Ureter (tissue), 1 donor: ENCODE measurements at places on chromosomes 3 and 15. TPM values are rescaled to one million over a fixed set of nuclear protein-coding genes. Genes with fewer than 3 reads are reported as not detected.

- DNase-seq, result no peak
These were observed 58.1 kb upstream of the P3H2 start for GRCh38 chr3:190178779-190179178.

DNA sequence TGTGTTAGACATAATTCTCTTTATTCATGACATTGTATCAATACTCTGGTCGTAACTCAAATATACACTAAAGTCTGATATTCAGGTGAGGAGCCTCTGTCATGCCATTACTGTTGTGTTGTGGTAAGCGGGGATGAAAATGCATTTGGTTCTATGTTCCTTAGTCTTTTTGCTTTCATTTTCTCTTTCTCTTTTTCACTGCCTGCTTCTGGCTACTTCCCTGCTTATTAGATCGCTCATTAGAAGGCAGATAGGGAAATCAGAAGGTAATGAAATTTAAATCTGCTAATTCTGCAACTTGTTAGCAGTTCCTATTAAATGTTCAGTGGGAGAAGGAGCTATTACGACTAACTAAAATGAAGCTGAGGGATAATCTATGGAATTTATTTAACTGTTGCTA is 345.0 kb downstream of the GRM7 start:
- DNase-seq, result no peak

Gene RAB8B
- total RNA-seq, result 54.1 TPM

DNA sequence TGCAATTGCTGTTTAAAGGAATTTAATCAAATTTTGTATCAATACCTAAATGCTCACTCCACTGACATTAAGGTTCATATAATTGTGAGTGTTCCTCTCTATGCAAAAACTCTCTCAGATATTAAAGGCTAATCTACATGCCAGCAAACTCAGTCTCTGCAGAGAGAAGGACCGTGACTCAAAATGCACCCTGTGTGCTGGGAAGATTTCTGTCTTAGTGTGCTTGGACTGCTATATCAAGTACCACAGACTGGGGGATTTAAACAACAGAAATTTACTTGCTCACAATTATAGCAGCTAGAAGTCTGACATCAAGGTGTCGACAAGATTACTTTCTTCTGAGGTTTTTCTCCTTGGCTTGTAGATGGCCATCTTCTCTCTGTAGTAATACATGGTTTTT is 18.6 kb upstream of the PFN2 start:
- no peak for DNase-seq

Gene CYP8B1
- total RNA-seq, result not detected

- no peak for DNase-seq
These were observed 14.2 kb downstream of the FBN1 start for GRCh38 chr15:48631176-48631770.

DNA sequence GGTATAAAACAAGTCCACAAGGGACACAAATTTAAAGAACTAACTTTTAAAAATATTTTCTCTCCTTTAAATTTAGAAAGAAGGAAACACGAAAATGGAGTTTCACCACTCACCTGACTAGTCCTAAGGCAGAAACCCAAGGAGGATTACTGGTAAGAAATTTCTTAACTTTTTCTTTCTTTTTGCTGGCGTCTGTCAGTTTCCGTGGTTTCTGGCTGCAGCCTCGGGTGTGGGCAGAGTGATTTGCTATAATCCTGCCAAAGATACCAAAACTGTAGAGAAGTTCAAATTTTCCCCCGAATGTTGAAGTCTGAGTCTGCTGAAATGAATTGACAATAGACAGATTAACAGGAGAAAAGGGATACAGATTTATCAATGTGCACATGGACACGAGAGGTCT is 843.6 kb upstream of the ALCAM start:
- no peak for DNase-seq

Gene PSTPIP1
- 12.3 TPM for total RNA-seq

GRCh38 chr3:79453600-79453999 is 314.2 kb downstream of the ROBO1 start:
- DNase-seq, result no peak

DNA sequence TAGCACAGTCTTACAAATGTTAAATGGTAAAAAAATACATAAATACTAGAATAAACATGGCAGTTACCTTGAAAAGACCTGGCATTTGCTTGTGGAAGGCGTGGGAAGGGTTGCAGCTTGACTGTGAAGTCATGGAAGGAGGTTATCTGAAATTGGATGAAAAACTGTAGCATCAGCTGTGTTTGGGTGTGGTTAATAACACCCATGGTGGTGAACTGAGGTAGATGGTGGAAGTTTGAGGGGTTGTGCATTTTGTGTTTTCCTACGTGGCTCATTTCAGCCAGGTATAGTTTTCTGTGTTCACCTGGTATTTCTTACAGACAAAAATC is 46.5 kb downstream of the PSMD6 start:
- DNase-seq, result no peak

DNA sequence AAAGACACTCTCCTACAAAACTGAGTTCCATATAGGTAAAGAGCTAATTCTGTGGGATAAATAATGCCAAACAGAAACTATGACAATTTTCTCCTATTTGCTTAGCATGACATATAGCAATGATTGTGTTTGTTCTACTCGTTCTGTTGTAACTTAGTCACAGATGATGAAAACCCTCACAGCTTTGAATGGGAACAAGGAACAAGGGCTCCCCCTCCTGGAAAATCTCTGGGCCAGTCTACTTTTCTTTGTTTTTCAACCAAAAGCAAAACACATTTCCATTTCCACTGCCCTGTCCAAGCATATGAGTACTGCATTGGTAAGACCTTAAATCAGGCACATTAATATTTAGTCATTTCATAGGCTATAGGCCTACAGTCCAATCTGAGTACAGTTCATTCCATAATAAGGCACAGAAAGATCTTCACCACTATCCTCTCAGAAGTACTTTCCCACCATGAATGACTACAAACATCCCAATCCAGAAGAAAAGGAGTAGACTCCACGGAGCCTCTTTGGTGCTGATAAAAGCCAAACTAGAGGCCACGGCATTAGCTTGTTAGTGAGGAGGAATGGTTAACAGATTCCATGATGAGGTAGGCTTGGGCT is 67.1 kb downstream of the ATP8B4 start:
- peak; percentile 66 for DNase-seq

Gene KIF7
- 11.2 TPM for total RNA-seq

- no peak for DNase-seq
These were observed 60.9 kb upstream of the NPHP3 start for GRCh38 chr3:132783152-132783551.

- no peak for DNase-seq
These were observed 4.2 kb downstream of the GPR171 start for GRCh38 chr3:151198849-151199248.

DNA sequence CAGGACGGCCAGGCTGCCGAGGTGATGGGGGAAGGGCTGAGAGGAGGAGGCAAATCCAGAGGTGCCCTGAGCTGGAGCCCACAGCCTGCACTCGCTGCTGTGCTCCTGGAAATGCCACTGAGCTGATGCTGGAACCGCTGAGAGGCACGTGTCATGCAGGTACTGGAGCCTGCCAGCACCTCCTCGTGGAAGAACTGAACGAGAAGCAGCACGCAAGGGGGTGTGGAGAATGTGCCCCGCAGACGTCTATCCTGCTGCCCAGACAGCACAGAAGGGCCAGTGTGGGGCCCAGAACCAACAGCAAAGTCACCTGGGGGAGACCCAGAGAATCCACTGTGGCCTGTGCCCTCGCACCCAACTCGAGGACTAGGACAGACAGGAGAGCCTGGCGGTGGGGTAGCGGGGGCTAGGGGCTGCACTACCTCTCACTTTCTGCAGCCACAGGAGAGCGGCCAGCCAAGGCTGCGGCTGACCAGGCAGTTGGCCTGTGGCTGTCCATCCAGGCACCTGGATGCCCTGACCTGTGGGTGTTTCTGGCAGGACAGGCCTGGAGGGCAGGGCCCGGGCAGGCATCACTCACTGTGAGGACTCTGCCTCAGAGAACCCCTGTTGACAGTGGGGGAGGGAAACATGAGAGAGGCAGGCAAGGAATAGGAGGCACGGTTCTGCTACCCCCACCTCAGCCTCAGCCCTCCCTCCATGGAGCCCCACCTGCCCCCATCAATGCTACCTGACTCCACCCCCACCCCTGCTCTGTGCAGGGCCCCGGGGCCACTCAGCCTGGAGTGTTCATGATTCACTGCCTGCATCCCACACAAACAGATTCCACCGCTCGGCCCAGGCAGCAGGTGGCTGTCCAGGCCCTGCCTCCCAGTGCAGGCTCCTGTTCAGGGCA is 213.1 kb downstream of the TBC1D2B start:
- no peak for DNase-seq

DNA sequence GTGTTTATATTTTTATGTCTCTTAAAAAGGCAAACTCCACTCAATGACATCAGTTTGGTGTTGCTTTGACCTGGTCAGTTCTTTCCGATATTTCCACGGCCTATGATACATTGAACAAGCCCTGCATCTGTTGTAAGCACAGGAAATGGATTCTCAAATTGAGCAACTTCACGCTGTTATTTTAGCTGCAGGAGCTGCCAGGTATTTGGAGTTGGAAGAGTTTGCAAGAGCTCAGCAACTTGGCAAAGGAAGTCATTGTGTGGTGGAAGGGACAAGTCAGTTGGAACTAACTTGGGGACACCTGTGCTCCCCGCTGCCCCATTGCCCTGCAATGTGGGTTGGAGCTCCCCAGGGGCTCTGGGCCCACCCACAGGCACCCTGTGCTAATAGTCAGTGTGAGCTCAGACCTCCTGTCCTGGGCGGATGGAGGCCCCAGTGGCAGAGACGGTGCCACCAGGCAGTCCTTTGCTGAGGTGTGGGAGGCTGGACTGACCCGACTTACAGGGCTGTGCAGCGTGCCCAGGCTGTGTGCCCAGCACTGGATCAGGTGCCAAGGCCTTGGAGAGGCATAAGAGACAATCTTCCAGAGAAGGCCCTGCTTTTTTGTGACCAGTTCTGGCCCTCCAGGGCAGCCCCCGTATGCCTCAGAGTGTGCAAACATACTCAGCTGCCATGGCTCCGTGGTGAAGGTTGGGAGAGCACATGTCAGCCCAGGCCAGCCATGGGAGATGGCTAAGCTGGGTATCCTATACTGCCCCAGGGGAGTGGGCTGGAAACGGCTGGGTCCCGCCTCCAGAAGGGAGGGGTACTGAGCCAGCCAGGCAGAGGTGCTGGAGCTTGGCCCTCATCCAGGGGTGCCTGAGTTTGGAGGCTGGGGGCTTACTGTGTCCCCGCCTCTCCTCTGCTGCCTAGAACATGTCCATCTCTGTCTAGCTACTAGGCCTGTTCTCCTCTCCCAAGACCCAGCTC is 43.5 kb downstream of the KY start:
- DNase-seq, result no peak

DNA sequence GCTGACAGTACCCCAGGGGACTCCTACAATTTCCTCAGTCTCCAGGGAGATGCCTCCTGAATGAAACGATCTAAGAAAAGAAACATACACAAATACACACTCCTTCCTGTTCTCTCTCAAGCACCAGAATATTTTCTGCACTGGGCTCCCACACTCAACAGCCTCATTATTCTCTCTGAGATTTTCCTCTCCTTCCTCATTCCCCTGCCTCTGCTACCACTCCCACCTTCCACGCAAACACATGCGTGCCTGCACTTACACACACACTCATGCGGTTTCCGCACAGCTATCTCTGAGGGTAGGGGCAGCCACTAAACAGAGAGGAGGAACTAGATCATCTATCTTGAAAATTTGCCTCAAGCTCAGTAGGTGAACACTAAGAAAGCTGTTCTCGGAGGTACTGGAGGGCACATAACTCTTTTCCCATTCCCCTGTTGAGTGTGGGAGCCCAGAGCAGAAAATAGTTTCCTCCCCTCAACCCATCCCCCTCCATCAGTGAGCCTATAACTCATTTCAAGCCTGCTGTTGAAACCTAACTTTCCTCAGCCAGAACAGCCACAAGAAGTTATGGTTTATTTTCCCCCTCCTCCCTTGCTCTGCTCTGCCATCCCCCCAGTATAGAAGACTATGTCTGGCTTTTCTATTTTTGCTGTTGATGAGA is 30.5 kb upstream of the TIPARP start:
- no peak for DNase-seq

Gene ARPP19
- total RNA-seq, result 125 TPM

Gene RASGRP1
- total RNA-seq, result 1.8 TPM

DNA sequence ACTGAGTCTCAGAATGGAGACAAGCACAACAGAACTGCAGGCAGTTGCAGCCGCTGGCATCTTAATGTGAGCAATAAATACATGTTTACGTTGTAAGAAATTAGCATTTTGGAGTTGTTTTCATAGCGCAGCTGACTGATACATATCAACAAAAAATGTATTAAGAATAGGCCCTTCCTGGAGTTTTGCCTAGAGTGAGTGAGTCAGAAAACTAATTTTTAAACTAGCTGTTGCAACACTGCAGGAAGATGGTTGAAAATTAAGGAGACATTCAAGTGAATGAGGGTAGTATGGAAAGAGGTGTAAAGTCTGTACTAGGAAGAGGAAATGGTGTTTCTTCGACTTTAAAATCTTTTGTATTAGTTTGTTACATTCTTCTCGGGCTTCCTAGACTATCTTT is 39.6 kb upstream of the TIMP4 start:
- no peak for DNase-seq

DNA sequence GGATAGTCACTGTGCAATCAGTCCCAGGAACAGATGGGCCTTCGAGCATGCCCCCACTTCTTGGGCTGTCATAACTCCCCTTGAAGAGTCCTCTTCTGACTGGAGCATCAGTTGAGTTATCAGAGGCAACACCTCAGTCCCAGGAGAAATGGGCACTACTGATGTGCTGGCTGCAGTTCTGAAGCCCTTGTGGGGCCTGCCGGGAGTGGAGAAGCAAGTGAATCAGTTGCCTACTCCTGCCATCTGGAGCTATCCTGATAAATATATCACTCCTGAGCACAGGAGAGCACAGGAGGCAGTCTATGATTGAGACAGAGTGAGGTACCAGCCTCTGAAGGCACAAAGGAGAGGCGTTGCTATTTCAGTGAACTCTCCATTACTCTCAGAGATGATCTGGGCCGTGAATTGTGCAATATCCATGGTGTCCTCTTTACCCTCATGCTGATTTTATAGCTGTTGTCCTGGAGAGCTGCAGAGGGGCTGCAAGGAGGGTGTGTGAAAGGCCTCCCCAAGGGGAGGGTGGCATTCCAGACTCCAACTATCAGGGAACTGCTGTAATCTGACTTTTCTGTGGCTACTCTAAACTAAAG is 344.2 kb upstream of the ROPN1 start:
- no peak for DNase-seq

- peak; percentile 55 for DNase-seq
These were observed 3.6 kb upstream of the CLDN16 start for GRCh38 chr3:190384309-190384756.

Gene AMIGO3
- not detected for total RNA-seq
